ENCODE measurements at places on chromosomes 13 and 19.

DNA sequence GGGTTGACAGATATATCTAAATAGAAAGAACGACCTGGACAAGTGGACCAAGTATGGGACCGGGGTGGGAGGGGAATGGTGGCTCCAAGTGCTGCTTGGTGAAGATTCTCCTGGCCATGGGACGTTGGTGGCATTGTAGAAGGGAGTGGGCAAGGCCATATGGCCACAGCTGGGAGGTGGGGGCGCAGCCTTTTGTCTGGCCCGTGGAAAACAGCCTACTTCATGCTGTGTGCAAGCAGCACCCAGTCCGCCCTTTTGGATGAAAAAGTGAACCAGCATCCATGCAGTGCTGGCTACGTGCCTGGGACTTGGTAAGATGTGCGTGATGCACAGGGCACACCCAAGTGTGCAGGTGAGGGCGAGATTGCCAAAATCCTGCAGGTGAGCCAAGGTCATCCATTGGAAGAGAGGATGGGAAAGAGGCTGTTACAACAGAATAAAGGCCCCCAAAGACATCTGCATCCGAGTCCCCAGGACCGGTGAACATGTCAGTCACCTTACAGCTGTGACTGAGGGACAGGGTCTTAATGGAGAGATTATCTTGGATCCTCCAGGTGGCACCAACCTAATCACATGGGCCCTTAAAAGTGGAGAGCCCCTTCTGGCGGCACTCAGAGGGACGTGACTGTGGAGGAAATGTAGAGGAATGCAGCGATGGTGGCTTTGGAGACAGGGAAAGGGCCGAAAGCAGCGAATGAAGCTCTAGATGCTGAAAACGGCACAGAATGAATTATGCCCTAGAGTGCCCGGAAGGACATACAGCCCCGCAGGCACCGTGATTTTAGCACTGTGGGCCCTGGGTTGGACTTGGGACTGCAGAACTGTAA lies 40.8 kb downstream of the TEX29 start:
- DNase-seq = no peak

- DNase-seq = no peak
Observed at GRCh38 chr13:24261566-24261965, 47.8 kb upstream of the C1QTNF9 start.

DNA sequence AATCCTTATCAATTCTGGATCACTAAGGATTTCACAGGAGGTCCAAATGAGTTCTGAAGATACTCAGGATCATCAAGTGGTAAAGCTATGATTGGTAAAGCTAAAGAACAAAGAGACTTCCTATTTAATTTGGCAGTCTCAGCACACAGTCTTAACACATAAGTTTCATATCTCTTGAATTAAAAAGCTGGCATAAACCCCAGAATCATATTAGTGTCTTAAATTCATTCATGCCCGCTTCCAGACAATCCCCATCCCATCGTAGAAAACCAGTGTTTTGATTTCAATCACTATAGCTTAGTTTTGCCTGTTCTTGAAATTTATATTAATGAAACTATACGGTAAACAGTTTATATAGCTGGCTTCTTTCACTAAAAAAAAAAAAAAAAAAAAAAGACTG lies 278.7 kb downstream of the DIAPH3 start:
- DNase-seq = no peak

GRCh38 chr19:32822916-32823746 lies 46.4 kb downstream of the SLC7A9 start:
- DNase-seq = no peak

DNA sequence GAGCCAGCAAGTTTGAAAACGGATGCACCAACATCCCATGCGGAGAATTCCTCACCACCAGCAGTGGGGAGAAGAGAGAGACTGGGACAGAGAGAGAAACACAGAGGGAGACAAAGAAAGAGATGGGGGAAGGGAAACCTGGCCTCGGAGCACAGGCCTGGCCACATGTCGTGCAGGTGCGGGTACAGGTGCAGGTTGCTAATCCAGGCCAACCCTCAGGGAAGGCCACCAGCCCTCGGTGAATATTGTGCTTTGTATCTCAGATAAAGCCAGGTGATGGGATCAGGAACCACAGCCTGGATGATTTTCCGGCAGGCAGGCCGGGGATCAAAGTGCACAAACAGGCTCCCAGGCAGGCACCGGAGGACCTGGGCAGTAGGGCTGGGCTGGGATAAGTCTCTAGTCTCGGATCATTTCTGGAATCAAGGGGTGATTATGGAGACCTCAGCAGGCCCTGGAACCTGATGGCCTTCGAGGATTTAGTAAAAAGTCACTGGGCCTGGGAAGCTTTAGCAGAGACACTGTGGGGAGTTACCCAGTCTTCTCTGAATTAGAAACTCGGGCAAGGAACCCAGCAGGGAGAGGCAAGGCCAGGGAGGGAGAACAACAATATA lies 3.7 kb downstream of the GAS6 start:
- no peak for DNase-seq

DNA sequence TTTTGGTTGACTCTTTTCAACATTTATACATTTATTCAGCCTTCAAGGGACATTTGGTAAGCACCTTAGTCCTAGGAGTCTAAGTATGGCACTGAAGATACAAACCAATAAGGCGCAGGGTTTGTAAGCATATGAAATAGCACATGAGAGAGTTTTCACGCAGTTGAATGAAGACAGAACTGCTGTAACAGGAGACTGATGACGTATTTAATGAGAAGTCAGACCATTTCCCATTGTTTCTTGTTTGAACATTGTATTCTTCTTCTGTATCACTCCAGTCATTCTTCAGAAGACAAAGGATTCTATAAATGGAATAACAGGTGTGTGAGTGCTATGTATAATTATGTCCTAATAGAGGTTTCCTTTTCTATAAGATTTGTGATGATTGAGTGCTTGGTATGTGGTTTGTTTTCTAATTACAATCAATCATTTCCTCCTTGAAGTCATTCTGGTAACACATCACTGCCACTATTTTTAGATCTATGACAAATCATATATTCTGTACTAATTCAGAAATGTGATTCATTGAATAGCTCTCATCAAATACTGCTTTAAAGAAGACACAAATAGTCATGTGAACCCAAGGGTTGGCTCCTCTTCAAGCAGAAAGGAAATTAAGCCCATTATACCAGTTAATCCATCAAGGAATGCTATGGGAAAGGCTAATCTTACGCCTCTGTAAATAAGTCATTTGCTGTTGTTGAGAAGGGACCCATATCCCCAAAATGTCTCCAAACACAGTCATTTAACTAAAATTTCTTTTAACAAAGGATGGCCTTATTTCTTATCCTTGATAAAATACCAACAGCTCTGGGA lies 222.8 kb upstream of the NBEA start:
- no peak for DNase-seq

DNA sequence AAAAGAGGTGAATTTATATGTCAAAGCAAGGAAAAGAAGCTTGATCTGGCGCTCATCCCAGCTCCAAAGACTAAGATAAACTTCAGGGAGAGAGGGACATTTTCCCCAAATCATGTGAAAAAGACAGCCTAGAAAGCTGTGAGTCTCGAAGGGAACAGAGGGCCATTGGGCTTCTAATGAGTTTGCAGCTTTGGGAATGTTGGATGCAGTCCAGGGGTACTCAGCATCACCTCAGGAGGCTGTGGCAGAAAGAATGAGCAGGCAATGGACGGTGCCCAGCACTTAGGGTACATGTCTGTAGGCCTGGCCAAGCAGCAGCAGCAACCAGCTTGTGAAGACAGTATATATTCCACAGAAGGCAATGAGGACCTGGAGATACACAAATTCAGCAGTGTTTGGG lies 25.7 kb upstream of the WASF3 start:
- no peak for DNase-seq

GRCh38 chr13:99301913-99302636 lies 5.1 kb downstream of the GPR183 start:
- no peak for DNase-seq

GRCh38 chr13:79406597-79406908 lies 498 bp upstream of the RBM26 start:
- DNase-seq = no peak

GRCh38 chr19:16015805-16016173 lies 60.5 kb upstream of the TPM4 start:
- no peak for DNase-seq

GRCh38 chr19:53795019-53795418 lies 29.1 kb downstream of the NLRP12 start:
- no peak for DNase-seq

GRCh38 chr19:51367255-51367564 lies 1.0 kb upstream of the ETFB start:
- no peak for DNase-seq

DNA sequence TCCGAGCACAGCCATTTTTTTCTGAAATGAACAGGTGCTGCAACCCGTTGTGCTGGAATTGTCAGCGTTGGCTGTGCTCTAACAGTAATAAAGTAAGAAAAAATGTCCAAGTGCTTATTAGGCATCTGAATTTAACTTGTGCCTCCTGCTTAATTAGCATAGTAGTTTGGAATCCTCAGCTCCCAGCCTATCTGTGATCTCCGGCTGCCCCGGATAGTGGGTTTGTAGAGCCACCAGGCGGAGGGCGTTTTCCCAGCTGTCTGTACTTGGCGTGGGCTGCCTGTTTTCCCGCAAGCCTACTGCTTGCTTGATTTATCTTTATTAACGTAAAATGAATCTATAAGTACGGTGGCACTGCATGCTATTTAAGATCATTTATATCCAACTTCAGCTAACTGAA lies 137.9 kb downstream of the MTUS2 start:
- no peak for DNase-seq

- DNase-seq = no peak
Observed at GRCh38 chr13:73820688-73821087, 313.5 kb downstream of the KLF12 start.

DNA sequence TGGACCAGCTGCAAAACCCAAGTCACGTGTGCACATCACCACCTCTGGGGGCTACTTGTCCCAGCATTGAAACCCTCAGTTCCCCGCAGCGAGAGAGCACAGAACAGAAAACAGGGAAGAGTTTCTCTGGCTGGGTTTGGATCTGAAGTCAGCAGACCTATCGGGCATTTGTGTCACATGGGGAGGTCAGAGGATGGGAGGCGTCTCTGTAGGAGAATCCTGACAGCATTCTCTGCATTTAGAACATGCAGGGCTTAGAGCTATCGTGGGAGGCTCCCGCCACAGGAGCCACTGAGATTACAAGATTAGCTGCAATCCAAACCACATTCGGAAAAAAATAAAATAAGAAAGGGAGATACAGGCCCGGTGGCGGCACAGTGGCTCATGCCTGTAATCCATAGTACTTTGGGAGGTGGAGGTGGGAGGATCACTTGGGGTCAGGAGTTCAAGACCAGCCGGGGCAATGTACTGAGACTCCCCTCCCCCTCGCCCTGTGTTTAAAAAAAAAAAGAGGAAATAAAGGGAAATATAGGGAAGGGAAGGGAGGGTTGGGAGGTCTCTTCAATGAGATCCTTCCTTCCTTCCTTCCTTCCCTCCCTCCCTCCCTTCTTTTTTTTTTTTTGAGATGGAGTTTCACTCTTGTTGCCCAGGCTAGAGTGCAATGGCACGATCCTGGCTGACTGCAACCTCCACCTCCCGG lies 2.9 kb upstream of the TLE6 start:
- no peak for DNase-seq

GRCh38 chr13:56457535-56458190 lies 683.1 kb upstream of the PRR20A start:
- no peak for DNase-seq

- no peak for DNase-seq
Observed at GRCh38 chr13:51727634-51728274, 76.2 kb downstream of the DHRS12 start.

DNA sequence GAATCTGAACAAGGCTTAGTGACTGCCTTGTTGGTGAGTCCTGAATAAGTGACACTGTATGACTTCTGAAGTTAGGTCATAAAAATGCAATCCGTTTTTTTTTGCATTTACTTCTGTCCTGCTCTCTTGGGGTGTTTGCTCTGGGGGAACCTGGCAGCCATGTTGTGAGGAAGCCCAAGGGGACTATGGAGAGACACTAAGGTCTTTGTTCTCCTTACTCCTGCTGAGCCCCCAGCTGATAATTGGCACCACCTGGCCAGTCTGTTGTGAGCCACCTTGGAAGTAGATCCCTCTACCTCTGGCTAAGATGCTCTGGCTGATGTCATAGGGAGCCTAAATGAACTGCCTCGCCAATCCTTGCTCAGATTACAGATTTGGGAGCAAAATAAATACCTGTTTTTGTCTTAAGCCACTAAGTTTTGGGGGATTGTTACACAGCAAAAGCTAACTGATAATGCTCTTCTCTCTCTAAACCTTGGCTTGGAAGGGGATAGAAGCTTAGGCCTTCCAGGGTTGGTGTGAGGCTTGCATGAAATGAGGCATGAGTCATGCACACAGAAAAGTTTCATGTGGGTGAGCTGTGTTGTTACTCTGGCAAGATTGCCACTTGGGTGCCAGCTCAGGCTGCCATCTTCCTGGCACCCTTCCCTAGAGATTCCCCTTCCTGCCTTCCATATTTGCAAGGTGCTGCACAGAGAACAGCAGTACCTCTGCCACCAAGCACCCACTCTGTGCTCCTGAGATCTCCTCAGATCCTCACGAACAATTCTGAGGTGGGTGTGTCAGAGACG lies 10.1 kb downstream of the TUBB4A start:
- no peak for DNase-seq

DNA sequence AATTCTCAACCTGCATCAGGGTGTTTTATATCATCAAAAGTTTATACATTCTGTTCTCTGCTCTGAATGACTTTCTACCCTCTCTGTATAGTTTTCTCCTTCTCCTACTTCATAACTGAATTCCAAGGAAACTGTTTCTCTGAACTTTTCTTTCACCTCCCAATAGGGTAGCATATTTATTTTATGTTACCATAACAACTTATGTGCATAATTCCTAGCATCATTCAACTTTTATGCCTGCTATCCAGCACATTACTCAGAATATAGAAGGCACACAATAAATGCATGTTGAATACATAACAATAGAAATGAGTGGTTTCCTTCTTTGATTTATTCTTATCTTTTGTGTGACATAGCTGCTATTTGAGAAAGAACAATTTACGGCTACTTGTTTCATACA lies 2385.0 kb downstream of the PCDH9 start:
- DNase-seq = no peak

DNA sequence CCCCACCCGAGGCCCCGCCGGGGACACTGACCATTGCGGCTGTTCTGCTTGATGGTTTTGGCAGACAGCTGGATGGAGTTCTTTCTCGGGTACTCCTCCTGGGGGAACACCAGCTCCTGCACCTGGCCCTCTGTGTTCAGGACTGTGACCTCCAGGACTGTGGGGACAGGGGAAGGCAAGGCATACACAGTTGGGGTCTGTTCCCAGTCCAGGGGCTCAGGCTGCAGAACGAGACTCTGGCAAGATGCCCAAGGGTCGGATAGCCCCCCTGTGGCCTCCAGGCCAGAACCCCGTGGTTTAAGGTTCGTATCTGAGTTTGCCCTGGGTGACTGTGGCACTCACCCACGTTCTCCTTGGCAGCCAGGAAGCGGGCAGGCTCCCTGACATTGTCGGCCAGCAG lies 22.7 kb upstream of the ASF1B start:
- DNase-seq = no peak

DNA sequence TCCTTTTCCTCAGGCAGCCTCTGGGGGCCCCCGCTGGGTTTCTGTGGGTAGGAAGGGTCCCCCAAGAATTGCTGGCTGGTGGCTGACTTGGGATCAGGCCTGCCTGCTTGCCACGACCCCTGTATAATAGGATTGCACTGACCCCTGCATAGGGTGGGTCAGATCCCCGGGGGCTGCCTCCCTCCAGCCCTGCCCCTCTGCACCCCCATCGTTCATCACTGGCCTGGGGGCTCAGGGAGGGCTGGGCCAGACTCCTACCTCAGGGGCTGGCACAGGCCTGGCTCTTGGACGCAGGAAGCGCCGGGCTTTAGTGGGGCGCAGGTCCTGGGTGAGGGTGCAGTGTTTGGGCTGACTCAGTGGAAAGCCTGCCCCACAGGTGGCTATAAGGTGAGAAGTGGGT lies 10.6 kb downstream of the NDUFB7 start:
- no peak for DNase-seq

- no peak for DNase-seq
Observed at GRCh38 chr13:33645591-33646554, 172.1 kb upstream of the RFC3 start.
